ENCODE measurements at places on chromosomes 6 and 20.

- no peak for DNase-seq
Measured at GRCh38 chr6:166494757-166495486, 91.6 kb downstream of the RAMACL start.

- no peak for DNase-seq
Measured at GRCh38 chr6:70234561-70235236, 68.2 kb downstream of the COL9A1 start.

GRCh38 chr6:46983007-46983411 lies 59.1 kb downstream of the ADGRF1 start:
- no peak for DNase-seq

- no peak for DNase-seq
Measured at GRCh38 chr6:158803733-158804143, 15.4 kb downstream of the EZR start.

- no peak for DNase-seq
Measured at GRCh38 chr6:104434519-104434918, 425.2 kb downstream of the HACE1 start.
